ENCODE measurements at places on chromosomes 3 and 15.

GRCh38 chr3:193418576-193419373, 40.2 kb upstream of the ATP13A5 start:
- no peak overlapping the region for H3K27ac ChIP-seq
- no peaks in the 10 kb centered on the region for H3K4me1 ChIP-seq
- no peaks in the 10 kb centered on the region for H3K27me3 ChIP-seq
- H3K4me3 ChIP-seq, result no peak overlapping the region

DNA sequence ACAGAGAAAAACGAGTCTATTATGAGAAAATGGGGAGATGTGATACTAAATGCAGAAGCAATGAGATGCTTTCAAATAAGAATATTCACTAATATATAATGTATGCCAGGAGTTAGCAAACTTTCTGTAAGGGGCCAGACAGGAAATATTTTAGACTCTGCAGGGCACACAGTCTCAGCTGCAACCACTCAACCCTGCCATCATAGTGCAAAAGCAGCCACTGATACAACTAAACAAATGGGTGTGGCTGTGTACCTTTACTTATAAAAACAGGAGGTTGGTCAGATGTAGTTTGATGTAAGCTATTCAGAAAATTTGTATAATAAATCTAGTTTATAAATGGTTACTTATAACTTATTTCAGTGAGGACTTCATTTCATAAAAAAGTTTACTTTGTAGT, 78.1 kb downstream of the FBXL22 start:
- H3K27me3 ChIP-seq, result no peaks in the 10 kb centered on the region
- no peaks in the 10 kb centered on the region for H3K4me1 ChIP-seq
- no peak overlapping the region for H3K4me3 ChIP-seq
- no peak for DNase-seq

GRCh38 chr3:9951962-9952805, at the start of gene PRRT3:
TSS of gene PRRT3 (minus strand) at chr3:9952408. CDS start at chr3:9950115, 2,293 bp downstream.
- H3K27me3 ChIP-seq, result no peaks in the 10 kb centered on the region
- no peaks in the 10 kb centered on the region for H3K36me3 ChIP-seq

DNA sequence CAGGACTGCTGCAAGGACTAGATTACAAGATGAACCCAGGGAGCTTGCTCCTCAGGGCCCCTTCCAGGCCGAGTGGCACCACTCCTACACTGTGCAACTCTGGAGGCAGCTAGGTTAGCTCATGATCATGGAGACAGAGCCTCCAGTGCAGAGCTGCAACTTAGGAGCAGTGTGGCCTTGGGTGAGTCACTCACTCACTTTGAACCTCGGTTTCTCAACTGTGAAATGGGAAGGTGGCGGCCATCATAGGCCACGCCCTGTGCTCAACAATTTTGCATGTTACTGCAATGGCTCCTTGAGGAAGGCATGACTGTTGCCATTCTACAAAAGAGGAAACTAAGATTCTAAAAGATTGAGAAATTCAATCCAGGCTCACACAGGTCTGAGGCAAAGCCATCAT, 11.2 kb upstream of the CXCR6 start:
- H3K36me3 ChIP-seq, result no peaks in the 10 kb centered on the region
- no peak for DNase-seq
- no peaks in the 10 kb centered on the region for H3K27me3 ChIP-seq
- H3K4me3 ChIP-seq, result no peak overlapping the region

GRCh38 chr3:111027868-111028267, 43.7 kb upstream of the NECTIN3 start:
- H3K27ac ChIP-seq, result no peak overlapping the region
- H3K4me1 ChIP-seq, result no peaks in the 10 kb centered on the region
- no peak for DNase-seq
- no peaks in the 10 kb centered on the region for H3K36me3 ChIP-seq

- peaks cover 5% of the 10 kb centered on the region for H3K4me1 ChIP-seq
- no peaks in the 10 kb centered on the region for H3K27me3 ChIP-seq
- H3K4me3 ChIP-seq, result no peak overlapping the region
Measured at GRCh38 chr15:45174069-45174468, 13.7 kb downstream of the SHF start.

All from mesendoderm (in vitro differentiated cells).